Inflammatory macrophage treated with lipopolysaccharide for 4 hours (primary cell): ENCODE measurements at places on chromosomes 12 and 14.
A peak's percentile ranks its signal among the peaks of the same experiment; 100 is the strongest.

- peak; percentile 15 for DNase-seq
Measured at GRCh38 chr12:71567537-71567936, 96.1 kb downstream of the ZFC3H1 start.

GRCh38 chr12:81440001-81440400, 319.1 kb downstream of the PPFIA2 start:
- DNase-seq, result no peak

- DNase-seq, result no peak
Measured at GRCh38 chr12:109736552-109737108, 23.0 kb downstream of the FAM222A start.

- DNase-seq, result peak; percentile 68
Measured at GRCh38 chr14:90903101-90903500, 86.9 kb upstream of the TTC7B start.

DNA sequence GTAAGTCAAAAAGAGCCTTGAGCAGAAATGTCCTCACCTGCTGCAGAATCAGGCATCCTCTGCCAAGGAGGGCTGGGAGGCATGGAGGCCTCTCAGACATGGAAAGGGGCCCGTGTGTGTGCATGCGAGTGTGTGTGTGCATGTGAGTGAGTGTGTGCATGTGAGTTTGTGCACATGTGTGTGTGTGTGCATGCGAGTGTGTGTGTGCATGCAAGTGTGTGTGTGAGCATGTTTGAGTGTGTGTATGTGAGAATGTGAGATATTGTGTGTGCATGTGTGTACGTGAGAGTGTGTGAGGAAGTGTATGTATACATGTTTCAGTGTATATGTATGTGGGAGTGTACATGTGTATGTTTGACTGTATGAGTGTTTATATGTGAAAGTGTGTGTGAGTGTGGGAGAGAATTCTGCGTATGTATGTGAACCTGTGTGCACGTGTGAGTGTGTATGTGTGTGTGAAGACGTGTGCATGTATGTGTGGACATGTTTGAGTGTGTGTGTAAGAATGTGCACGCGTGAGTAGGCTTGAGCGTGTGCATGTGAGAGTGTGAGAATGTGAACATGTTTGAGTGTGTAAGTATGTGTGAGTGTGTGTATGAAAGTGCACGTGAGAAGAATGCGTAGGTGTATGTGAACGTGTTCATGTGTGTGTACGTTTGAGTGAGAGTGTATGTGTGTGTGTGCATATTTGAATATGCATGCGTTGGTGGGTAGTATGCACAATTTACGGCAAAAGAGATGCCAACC, 90.8 kb downstream of the TBX5 start:
- DNase-seq, result no peak

DNA sequence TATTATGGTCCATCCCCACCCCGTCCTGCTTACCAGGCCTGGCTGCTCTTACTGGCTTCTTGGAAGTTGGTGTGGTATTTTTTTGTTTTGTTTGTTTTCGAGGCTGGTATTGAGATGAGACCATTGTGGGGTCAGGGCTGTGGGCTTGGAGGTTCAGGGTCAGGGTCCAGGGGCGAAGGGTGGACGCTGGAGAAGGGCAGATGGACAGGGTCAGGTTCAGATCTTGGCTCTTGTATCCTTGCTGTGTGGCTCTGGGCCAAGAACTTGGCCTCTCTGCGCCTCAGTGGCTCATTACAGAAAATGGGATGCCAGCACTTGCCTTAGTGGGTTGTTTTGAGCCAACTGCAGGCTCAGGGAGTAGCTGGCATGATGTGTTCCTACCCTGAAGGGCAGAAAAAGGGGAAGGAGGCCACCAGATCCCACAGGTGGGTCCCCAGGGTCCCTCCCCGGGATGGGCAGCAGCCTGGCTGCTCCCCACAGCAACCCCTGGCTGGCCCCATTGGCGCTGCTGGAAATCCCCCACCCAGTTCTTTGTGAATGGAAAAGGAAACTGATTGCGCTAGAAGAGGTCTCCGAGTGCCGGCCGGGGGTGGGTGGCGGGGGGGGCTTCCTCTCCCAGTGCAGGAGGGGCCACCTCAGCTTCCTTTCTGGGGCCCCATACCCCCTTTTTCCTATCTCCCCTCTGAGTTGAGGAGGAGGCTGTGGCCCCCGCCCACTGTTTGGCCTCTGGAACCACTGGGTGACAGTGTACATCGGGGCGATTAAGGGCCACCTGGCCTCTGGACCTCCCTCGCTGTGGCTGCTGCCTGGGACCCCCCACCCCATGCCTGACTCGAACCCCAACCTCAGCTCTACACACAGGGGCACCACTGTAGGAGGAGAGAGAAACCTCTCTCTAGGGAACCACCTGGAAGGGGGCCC, 25.0 kb downstream of the SH2B3 start:
- peak; percentile 79 for DNase-seq

DNA sequence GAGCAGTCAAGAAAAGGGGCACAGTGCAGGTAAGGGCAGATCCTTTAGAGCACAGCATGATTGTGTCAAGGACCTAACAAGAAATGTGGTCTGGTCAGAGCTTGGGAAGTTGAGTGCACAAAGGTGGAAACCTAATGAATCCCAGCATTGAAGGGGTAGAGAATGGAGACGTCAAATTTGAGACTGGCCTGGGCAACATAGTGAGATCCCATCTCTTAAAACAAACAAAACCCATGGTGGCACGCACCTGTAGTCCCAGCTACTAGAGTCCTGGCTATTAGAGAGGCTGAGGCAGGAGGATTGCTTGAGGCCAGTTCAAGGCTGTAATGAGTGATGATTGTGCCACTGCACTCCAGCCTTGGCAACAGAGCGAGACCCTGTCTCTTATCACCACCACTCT, 37.0 kb upstream of the CCDC88C start:
- DNase-seq, result no peak

DNA sequence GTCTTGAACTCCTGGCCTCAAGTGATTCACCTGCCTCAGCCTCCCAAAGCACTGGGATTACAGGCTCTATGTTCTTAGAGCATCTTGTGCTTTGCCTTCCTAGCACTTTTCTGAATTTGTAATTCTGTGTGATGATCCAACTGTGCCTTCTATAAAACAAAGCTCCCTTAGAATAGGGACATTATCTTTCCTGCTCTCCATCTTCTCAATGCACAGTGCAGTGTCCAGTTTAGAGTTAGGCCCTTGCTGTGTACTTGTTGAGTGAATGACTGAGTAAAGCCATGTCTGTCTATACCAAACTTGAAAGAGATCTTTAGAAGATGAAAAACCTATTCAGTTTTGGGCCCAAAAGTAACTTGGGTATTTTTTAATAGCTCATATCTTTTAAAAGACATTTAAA, 5.2 kb downstream of the WDR20 start:
- no peak for DNase-seq

DNA sequence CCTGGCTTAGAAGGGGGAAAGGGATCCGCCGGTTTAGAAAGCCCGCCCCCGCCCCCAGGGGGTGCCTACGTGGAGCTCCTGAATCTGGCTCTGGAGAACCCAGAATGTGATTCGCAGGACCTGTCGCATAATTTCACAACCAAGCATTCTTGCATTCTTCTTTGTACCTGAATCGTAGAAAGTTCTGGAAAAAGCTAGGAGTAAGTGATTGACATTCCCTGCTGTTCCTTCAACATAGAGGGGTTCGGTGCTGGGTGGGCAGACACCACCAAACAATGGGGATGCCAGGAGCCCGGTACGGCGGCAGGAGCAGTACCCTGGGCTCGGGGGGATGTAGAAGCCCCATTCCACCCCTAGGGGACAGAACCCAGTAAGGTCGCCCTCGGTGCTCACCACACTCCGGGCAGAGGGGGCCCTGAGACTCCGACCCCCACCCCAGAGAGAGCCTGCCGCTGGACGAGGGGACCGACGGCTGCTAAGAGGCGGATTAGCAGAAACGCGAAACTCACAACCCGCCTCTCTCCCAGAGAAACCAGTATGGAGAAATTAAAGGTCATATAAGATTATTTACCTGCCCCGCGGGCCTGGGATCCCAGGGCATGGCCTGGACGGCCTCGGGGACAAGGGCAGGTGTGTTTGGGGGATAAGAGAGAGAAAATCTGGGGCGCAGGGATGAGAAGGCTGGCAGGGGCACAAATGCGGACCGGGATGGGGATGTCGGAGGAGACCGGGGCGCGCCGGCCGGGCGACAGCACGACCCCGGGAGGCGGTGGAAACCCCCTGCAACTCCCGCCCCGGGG, 520 bp downstream of the CSRP2 start:
- no peak for DNase-seq

GRCh38 chr14:105760691-105761344, 234.4 kb downstream of the TMEM121 start:
- DNase-seq, result no peak

DNA sequence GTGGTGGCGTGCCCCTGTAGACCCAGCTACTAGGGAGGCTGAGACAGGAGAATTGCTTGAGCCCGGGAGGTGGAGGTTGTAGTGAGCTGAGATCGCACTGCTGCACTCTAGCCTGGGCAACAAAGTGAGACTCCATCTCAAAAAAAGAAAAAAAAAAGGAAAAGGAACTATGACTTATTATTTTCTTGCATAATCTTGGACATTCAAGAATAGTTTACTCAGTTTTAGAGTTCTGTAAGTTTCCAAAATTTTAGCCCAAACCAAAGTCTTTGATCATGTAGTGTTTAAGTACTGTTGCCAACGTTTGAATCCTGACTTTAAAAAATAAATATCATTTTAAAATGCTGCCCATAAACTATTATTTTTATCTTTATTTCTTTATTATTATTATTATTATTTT, 6.2 kb downstream of the PSMA6 start:
- peak; percentile 82 for DNase-seq

DNA sequence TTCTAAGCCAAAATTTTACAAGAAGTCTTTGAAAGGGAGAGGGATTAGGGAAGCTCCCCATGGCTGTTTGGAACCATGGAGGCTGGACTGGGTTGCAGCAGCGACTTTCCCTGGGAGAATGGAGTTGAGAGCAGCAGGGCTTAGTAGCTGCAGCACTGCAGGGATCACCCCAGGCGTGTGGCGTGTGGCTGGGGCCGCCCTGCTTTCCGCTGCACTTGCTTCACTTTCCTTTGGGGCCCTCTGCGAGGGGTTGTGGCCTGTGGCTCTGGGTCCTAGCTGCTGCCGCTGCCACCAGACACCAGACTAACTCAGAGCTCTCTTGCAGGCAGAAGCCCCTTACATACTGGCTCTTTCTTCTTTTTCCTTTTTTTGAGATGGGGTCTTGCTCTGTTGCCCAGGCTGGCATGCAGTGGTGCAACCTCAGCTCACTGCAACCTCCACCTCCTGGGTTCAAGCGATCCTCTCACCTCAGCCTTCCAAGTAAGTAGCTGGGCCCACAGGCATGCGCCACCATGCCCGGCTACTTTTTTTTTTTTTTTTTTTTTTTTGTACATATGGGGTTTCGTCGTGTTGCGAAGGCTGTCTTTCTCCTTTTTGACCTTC, 25.4 kb downstream of the CCDC62 start:
- no peak for DNase-seq

DNA sequence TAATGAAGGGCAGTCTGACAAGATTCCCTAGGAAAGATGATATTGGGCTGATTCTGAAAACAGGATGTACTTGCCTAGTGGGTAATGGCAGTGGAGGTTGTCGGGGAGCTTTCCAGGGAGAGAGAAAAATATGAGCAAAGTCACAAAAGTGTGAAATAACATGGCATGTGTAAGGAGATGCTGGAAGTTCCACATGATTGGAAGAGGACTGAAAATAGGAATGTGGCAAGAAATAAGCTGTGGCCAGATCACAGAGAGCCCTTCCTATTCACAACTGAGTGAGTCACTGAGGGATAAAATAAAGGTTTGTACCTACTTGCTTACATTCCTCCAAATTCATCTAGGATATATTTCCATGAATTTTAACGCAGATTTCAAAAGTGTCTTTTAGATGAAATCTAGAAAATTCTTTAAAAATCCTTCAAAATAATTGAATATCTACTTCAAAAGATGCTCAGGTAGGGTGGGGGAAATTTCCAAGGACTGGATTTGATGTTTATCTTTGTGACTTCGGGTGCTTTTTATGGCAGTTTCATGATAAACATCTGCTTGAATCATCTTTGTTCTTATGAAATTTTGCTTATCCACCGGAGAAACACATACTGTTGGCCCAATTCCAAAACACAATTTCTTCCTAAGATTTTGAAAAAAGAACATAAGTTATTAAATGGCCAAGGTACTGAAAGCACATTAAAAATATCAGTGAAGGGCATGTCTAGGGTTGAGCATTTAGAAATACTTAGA, 36.3 kb upstream of the SLC2A13 start:
- no peak for DNase-seq

DNA sequence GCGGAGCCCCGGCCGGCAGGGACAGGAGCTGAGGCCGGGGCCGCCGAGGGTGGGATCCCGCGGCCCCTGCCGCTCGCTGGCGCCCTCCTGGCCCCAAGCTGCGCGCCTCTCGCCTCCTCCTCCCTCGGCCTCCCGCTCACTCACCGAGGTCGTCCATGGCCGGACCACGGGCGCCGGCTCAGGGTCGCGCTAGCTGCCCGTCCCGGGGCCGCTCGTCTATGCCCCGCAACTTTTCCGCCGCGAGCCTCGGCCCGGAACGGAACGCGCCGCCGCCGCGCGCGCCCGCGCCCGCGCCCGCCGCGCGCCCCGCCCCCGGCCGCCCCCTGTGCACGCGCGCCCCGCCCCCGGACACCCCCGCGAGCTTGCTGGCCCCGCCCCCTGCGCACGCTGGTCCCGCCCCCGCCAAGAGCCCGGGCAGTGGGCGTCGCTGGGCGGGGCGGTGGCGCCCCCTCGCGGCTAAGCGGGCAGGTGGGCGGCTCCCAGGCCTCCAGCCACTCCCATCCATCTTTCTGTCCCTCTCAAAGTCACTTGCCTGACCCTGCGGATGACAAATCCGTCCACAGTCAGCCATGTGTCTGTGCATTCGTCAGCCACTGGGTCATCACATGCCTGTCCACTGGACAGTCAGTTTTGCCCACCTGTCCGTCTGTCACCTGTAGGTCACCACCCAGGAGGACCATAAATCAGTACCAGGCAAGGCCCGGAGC, at the start of gene PXN:
PXN (minus strand) TSS at position 258 of the 707 bp plus-strand sequence; CDS start at position 157, 101 bp downstream.
- DNase-seq, result peak; percentile 79

- no peak for DNase-seq
Measured at GRCh38 chr12:121610239-121611149, 15.8 kb upstream of the ORAI1 start.

DNA sequence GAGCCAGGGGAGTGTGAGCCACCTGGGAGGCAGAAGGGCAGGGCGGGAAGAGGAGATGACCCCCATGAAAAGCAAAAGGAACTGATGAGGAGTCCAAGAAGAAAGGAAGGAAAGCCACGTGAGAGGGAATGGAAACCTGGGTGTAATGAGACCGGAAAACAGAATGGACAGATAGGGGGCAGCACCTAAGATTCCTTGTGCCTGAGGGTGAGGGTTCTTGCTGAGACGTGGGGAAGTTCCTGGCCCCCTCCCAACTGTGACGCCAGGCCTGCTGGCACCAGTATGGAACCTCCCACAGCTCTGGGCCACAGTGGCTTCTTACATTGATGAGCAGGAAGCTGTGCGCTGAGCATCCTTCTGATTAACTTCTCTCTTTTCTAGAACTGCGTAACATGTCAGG, 30.8 kb downstream of the TTC7B start:
- DNase-seq, result peak; percentile 83

DNA sequence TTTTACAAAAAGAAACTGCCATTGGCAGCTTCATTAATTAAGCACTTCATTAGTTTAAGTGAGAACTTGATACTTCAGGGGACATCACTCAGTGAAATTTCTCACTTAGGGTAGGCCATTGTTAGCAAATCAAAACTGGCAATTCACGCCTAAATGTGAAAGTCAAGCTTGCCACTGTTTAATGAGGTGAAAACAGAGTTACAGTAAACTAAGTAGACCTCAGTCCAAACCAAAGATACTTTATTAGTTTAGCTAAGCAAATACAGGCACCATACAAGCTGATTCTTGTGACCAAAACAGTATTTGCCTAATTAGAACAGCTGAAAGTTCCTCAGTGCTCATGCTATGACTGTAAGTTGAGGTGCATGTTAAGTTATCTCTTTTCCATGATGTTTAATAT, 176.5 kb upstream of the CPNE8 start:
- DNase-seq, result no peak
